GM13977 (cell line): ENCODE measurements at places on chromosomes 12 and 14.

DNA sequence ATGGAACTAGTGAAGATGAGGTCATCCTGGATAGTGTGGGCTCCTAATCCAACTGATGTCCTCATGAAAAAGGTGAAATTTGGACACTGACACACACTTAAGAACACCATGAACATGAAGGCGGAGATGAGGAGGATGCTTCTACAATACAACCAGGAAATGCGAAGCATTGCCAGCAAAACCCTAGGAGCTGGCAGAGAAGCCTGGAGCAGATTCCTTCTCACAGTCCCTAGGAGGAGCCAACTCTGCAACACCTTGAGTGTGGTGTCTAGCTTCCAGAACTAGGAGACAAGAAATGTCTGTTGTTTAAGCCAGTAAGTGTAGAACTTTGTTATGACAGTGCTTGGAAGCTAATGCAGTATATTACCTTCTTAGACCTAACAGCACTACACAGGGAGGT, 191.9 kb upstream of the PWP1 start:
- no peak for DNase-seq

DNA sequence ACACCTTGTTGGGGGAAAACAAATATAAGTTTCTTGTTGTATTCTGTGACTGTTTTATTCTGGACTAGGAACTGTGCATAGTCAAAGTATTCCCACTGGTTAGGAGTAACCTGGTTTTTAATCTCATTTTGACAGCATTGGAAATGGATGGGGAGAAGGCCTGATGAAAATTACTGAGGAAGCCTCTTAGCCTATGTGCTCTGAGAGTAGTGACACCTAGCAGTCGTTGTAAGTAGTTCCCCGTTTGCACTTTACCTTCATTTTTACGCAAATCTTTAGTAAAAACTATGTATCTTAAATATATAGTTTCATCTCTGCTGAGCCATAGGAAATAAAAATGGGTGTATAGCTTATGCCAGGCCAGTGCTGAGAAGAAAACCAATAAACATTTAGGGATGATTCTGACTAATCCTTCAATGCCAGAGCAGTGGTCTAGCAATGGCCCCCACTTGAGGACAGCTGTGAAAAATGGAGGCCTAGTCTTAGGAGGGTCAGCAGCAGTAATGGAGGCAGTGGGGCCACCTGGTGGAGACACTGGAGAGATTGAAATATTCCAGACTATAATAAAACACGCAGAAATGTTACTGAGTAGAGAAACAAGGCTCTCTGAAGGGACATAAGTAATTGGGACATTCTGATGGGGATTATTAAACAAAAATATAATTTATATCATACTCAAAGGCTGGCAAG, 133.2 kb upstream of the NOVA1 start:
- DNase-seq: no peak

GRCh38 chr12:104314242-104314614, 10.7 kb downstream of the EID3 start:
- DNase-seq: no peak

DNA sequence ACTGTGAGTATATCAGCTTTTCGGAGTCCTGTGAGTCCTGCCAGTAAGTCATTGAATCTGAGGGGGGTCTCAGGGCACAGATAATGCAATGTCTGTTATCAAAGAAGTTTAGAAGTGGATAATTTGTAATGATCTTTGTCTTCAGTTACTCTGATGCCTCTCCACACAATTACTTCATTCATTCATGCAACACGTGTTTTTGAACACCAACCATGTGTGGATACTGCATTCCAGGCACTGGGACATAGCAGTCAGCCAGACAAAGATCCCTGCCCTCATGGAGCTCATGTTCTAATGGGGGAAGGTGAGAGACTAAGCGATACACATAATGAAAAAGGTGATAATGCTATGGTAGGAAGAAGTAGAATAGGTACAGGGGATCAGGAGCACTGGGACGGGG, 60.8 kb upstream of the SCN8A start:
- no peak for DNase-seq

- DNase-seq: no peak
Measured at GRCh38 chr12:5567016-5567725, 135.3 kb downstream of the NTF3 start.

DNA sequence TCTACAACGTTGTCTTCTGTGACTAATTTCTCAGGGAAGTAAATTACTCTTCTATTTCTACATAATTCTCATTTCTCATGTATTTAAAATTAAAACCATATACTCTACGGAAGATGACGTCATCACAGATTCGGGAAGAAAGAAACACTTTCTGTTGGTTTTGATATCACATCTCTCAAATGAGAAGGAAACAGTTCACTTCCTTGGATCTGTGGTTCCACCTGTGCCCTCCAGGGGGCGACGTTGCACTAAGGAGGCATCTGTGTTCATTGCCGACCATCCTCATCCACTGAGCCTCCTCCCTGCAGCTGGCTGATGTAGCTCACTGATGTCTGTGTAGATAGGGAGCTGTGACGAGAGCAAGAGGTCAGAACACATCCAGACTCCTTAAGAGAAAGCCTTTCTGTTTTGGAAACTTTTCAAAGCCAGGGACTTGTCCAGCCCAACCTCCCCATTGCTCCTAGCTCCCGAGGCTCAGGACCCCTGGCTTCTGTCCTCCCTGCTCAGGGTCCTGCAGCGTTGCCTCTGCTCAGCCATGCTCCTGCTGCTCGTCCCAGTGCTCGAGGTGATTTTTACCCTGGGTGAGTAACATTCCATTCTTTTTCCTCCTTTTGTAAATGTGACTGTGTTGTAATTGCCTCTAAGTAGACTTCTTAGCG, 172.7 kb upstream of the OR4E1 start:
- DNase-seq: peak; percentile 18

DNA sequence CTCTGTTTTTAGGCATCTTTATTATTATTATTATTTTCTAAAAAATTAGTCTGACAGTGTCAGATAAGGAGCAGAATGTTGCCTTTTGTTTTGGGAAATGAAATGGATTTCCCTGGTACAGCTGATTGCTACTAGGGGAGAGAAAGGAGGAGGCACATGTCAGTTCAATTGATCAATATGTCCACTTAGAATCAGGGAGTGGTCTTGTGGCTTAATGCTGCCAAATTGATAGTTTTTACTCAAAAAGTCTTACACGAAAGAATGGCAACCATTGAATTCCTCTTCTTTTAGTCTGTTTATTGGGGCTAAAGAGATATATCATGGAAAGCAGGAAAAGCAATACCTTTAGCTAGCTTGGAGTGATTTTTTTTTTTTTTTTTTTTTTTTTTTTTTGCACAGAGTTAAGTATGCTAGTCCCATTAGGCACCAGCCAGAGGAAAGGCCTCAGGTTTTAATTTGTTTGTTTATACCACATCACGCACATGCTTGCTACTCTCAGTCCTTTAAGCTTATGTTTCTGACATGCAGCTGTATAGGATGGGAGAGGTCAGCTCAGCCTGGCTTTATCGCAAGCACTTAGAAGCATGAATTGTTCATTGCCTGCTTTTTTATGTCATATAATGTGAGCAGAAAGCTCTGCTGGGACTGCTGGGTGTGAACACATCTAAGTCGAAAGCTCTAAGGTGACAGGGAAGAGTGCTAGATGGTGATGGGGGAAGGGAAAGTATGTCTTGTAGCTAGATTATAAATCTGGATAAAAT, 1.4 kb downstream of the AKAP6 start:
- DNase-seq: no peak

GRCh38 chr14:100025111-100025510, 40.1 kb upstream of the EVL start:
- DNase-seq: peak; percentile 50

DNA sequence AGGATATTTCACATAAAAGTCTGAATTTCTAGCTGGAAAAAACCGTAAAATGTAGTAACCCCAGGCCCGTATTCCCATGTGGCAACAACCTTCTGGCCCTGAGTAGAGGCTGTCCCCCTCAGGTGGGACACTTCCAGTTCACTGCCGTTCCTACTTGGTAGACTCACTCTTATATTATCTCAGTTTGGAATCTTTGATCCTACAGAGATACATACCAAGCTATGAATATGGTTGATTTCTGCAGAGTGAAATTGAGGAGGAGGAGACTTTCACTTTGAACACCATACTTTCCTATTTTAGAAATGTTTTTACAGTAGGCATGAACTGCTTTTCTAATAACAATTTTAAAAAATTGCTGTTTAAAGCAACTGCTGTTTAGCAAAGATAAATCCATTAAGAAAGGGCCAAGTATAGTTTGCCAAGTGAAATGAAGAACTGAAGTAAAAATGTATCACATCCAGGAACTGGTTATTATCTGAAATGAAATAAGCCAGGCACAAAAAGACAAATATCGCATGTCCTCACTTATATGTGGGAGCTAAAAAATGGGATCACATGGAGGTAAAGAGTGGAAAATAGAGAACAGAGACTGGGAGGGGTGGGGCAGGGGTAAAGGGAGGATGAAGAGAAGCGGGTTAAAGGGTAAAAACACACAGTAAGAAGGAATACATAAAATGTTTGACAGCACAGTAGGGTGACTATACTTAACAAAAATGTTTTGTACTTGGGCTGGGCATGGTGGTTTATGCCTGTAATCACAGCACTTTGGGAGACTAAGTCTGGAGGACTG, 92.8 kb upstream of the METAP2 start:
- no peak for DNase-seq

DNA sequence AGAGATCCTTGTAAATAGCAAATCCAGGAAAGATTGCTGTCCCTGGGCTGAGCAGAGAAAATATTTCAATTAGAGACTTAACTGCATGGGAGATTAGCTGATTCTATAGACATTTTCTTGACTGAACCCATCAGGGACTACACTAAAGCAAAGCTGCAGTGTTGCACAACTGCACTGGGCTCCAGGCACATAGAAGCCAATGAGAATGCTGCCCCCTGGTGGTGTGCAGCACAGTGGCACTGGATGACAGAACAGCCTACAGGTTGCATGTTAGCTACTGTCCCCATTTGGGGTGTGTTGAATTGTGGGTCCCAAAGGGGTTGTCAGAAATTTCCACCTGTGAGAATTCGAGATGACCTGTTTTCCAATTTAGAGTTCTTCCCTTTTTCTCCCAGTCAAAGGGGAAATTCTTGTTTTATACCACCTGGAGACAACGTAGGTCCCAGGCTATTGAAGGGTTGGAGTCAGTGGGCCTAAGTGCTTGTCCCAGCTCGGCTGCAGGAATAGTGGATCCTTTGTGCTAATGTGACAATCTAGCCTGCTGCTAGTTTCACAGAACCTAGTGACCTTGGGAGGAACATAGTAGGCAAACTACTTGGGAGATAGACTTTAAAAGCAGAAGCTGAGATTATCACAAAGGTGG, 114.7 kb downstream of the SLC8A3 start:
- DNase-seq: peak; percentile 73

DNA sequence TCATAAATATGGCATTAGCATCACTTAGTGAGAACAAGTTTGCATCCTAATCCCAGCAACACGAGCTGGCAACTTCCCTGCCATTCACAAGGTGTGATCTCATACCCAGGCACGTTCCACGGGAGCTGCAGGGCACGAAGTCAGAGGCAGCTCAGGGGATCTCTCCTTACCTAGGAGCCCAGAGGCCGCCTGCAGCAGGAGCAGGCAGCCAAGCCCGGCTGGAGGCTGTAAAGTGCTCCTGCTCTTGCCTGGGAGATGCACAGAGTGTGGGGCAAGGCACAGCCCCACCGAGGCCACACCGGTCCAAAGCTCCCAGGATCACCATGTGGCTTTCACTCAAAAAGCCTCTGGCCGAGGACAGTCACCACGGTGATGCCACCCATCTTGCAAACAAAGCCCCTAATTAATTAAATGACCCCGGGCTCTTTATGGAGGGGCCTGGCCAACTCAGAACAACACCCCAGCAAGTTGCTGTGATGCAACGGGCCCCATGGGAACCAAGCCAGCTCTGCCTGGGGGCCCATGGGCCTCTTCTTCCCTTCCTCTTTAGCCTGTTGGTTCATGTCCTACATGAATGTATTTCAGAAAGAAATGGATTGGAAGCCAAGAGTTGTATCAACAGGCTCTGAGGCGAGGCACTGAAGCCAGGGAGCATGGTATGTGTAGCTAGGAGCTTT, 26.5 kb downstream of the NUAK1 start:
- DNase-seq: no peak

DNA sequence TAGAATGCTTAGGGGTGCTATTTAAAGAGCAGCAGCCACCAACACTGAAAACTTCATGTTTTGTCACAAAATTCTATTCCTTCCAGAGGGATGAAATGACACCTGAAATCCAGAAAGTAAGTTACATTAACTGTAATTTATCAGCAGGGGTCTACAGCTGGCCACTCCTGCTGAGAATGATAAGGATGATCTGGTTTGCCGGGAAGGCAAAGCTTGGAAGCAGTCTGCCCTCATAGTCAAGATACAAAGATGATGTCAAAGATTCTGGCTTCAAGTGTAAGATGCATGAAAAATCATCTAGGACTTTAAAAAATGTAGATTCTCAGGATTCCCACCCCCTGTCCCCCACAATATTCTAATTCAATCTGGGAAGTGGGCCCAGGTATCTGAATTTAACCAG, 58.4 kb downstream of the DCAF5 start:
- DNase-seq: no peak

- DNase-seq: no peak
Measured at GRCh38 chr14:55098561-55098898, 30.5 kb upstream of the LGALS3 start.

DNA sequence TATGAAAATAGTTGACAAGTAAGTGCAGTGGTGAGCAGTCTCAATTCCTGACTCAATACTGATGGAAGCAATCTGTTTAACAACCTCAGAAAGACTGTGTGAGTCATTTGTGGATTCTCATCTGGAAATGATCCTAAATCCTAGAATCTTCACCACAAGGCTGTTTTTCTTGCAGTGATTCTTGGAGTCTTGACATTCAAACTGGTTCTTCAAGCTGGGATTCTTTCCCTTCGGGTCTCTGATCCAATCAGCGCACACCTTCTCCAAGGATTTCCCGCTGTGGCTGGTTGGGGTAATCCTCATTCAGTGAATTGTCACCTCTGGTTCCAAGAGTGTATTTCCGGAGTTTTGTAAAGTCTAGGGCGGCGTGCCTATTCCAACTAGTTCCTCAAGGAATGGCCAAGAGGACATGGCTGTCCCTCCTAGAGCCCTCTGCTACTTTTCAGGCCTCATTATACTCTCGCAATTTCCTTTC, 37.7 kb upstream of the FOXJ2 start:
- no peak for DNase-seq

GRCh38 chr12:131561891-131562684, 148.8 kb upstream of the SFSWAP start:
- no peak for DNase-seq

GRCh38 chr14:58098507-58098906, 53.5 kb downstream of the ARMH4 start:
- DNase-seq: no peak

GRCh38 chr14:53022593-53022992, 71.7 kb upstream of the FERMT2 start:
- no peak for DNase-seq

DNA sequence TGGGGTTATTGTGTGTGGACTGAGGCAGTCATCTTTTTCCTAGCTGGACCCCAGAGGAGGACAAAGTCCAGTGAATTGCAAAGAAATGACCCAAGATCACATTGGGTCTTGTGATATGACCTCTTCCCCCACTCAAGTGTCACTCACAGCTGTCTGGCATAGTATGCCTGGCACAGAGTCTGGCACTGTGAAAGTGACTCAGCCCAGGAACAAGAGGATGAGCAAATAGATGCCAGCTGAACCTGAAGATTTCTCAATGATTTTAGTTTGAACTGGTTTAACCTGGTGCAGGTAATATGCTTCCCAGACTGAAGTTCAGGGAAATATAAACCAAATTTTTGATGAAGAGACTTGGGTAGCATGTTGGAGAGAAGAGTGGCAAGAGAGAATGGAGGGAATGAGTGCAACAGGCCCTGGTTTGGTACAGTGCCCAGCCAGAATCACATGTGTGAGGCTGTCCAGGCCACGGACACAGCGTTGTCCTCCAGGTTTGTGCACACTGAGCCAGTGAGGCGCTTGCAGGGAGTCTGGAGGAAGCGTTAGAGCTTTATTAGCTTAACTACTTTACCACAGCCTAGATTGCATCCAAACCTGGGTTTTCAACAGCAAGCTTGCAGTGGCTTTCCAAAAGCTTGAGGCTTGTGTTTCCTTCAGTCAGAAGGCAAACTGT, 332.9 kb downstream of the NUAK1 start:
- DNase-seq: no peak
